Stimulated activated CD8-positive, alpha-beta memory T cell treated with anti-CD3 and anti-CD28 coated beads, Interleukin-4, amount 100 ng/mL, for 1 hour (primary cell): ENCODE measurements at places on chromosomes 1 and 21.

- no peak for DNase-seq
Observed at GRCh38 chr21:45575993-45576837, 34.0 kb upstream of the SLC19A1 start.

DNA sequence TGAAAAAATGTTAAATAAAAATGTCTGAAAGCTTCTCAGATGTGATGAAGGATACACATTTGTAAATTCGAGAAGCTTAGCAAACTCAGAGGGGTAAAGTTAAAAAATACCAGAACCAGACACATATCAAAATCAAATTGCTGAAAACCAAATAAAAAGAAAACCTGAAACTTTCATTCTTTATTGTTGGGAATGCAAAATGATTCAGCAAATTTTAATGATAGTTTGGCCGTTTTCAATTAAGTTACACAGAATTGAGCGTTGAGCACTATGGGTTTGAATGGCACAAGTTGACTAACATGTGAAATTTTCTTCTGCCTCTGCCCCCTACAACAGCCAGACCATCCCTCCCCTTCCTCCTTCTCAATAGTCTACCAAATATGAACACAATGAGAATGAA lies 33.5 kb upstream of the GRIK1 start:
- no peak for DNase-seq

DNA sequence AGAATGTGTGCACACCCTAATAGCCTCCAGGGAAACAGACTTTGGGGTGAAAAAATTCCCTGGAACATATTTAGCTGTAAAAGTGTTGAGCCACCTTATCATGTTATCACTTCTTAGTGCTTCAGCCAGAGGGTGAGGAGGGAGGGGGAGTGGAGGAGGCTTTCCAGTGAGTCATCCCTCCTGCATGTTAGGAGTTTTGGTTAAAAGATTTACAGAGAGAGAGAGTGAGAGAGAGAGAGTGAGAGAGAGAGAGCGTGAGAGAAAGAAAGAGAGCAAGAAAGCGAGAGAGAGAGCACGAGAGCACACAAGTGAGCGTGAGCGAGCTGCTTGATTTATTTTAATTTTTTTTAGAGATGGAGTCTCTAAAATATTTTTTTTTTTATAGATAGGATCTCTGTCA lies 13.5 kb upstream of the CACNA1E start:
- DNase-seq = no peak

DNA sequence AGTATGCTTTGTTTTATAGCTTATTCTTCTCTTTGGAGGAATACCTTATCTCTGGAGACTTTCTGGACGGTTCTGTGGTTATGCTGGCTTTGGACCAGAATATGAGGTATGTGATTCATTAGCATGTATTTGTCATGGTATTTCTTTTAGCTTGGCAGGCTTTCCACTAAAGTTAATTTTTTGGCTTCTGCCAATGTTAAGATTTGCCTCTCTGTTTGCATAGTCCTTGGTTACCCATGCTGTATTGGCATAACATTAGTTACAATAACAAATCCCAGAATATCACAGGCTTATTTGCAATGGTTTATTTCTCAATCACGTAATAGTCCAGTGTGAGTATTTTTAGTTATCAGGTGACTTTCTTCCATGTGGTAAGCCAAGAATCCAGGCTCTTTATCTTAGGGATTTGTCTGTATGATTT lies 9.7 kb downstream of the ZMPSTE24 start:
- DNase-seq = no peak

DNA sequence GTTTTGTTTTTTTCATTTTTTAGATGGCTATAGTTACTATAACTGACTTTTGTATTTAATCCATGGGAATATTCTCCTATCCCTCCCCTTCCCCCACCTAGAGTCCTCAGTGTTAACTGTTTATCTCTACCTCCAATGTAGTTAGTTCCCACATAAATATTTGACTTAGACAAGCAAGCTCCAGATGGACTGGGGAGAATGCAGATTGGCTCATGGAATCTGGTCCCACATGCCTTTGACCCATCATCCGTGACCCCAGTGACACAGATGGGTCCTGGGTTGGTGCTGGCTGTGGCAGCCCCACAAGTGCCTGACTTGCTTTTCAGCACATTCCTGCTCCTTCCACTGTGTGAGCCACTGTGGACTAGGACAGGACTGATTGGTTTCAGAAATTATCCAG lies 41.8 kb downstream of the ATP2B4 start:
- no peak for DNase-seq
